PC-9 (cell line): ENCODE measurements at places on chromosomes 2 and 18. TPM values are rescaled to one million over a fixed set of nuclear protein-coding genes. Genes with fewer than 3 reads are reported as not detected.
A peak's percentile ranks its signal among the peaks of the same experiment; 100 is the strongest.

Gene HOXD3
- not detected in 2 replicates for total RNA-seq

Gene UPP2
- total RNA-seq: not detected in 2 replicates

Gene CHMP3
- total RNA-seq: 108 and 120 TPM in 2 replicates

Gene GPR155
- 0.18 and 0.79 TPM in 2 replicates for total RNA-seq

DNA sequence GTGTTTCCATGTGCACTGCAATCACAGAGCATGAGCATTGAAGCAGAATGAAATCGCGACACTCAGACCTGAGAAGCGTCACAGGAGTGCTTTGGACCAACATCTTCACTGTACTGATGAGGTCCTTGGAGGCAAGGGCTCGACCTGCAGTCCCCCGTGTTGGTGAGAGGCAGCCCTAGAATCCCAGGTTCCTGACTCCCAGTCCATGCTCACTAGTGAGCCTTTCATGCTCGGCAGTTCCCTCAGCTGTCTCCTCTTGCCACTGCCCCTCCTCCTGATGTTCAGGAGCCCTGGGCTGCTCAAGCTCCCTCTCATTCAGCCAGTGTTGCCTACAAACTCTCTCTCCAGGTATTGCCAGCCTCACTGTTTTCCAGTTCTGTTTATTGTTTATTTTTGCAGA, 291.4 kb downstream of the DYSF start:
- DNase-seq: no peak

- DNase-seq: no peak
Measured at GRCh38 chr18:3528231-3528630, 78.3 kb downstream of the TGIF1 start.

DNA sequence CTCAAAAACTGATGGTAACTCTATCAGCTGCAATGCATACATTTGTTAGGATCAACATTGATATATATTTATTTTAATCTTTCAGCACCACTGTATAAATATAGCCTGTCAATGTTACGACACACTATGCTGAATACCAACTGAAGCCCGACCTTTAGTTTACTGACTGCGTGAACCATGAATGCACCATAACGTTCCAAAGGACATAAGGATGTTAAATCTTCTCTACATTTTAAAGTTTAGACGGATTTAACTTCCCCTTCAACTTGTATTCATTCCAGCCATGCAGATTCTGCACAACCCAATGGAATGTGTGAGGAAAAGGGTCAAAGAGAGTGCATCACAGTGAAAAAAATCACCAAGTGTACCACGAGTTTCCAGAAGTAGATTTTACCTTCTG, 489.5 kb downstream of the IRS1 start:
- DNase-seq: no peak

GRCh38 chr2:109448946-109449788, 164.6 kb downstream of the SEPTIN10 start:
- peak; percentile 30 for DNase-seq

GRCh38 chr2:39008665-39009064, 112.2 kb downstream of the SOS1 start:
- DNase-seq: no peak

DNA sequence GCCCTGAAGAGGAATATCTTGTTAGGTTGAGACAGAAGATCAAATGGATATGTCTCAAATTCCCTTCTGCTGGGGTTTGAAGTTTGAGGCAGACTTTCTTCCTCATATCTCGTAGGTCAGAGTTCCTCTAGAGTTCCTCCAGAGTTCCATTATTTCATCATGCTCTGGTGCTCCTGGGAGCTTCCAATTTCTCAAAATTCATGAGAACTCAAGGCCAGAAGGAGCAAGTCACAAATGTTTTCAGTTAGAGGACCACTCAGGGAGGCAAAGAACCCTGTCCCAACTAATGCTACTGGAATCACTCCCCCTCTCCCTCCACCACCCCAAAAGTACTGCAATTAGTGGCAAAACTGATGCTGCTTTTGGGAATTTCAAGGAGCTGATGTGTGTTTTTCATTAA, 115.7 kb upstream of the RBMS1 start:
- no peak for DNase-seq

DNA sequence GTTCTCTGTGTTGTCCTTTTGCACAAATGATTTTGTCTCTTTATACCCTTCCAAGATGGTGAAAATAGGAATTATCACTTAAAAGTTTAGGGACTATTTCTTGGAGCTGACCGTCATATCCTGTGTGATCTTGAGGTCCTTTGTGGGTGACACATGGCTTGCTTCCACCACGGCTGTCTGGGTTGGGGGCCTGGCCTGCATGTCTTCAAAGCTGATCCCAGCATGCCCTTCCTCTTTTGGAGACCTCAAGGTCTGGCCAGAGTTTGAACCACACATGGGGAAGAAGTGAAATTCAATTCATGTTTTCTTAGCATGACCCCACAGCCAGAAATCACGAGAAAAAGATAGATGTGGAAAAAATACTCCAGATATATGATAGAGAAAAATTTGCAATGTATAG, 14.0 kb downstream of the SFTPB start:
- no peak for DNase-seq

GRCh38 chr18:32040936-32041335, 22.3 kb downstream of the RNF125 start:
- DNase-seq: no peak

- no peak for DNase-seq
Measured at GRCh38 chr2:169692718-169693117, 1.5 kb downstream of the CFAP210 start.
